ENCODE measurements at places on chromosomes 1 and 21.

GRCh38 chr1:78722947-78723346 is 73.3 kb downstream of the IFI44 start:
- peak; percentile 85 for DNase-seq

- DNase-seq: no peak
Measured at GRCh38 chr1:1928231-1929101, 9.4 kb upstream of the TMEM52 start.

DNA sequence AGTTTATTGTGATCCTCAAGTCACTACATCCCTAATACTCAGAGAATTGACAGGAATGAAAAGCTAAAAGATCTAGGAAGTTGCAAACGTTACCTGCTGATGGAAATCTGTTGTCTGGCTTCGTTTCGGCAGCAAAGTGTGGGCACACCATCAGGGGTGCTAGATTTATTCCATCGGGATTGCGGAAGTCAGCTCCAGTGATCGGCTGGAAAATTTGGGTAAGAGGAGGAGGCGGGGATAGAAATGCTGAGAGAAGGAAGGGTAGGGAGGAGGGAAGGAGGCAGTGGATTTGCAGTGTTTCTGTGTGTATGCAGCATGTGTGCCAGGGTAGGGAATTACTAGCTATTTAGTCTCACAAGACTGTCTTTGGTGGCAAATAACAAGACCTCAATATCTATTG is at the start of gene CTSK:
CTSK (minus strand) TSS at position 140 of the 400 bp plus-strand sequence. CDS start 1,455 bp downstream, outside the sequence.
- peak; percentile 64 for DNase-seq

- no peak for DNase-seq
Measured at GRCh38 chr1:109185357-109185756, 28.4 kb upstream of the SARS1 start.

DNA sequence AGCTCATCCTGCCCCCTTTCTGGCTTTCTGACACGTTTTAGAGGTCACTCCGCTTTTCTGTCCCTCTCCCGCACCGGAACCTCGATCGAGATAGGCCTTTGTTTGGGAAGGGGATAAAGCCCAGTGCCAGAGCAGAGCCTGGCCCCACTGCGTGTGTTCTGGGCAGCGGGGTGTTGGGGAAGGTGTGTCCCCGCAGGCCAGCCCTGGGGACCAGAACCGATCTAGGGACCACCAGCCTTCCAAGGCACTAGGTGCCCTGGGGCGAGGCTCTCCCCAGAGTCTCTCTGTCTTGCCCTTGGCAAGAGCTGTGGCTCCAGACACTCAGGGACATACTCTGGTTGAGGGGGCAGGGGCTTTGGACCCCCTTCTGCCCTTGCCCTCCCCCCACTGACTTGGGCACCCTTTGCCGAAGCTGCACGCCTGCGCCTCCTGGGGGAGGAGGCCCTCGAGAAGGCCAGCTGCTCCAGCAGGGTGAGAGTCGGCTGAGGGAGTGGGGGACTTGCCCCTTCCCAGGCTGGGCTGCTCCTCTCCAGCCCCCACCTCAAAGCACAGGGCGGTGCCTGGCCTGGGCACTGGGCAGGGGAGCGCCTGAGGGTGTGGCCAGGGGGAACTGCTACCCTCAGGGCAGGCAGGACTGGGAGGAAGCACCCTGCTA is 16.4 kb downstream of the PRXL2B start:
- no peak for DNase-seq

GRCh38 chr1:66916320-66916719 is 8.3 kb downstream of the DNAI4 start:
- peak; percentile 56 for DNase-seq

DNA sequence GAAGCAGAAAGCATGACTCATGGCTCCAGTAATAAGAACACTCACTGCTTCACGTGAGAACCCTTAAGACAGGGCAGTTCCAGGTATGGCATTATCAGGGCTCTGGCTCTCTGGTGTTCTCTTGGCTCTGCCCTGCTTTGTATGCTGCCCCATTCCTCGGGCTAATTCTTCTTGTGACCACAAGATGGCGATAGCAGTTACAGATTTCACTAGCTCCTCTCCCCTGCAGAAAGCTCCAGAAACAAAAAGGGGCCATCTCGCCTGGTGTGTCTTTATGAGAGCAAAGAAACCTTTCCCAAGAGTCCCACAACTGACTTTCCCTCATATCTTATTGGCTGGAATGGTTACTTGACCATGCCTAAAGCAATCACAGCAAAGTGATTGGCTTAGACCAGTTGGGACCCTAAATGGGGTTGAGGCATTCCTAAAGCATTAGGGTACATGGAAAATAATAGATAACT is 60.1 kb downstream of the F3 start:
- peak; percentile 53 for DNase-seq

DNA sequence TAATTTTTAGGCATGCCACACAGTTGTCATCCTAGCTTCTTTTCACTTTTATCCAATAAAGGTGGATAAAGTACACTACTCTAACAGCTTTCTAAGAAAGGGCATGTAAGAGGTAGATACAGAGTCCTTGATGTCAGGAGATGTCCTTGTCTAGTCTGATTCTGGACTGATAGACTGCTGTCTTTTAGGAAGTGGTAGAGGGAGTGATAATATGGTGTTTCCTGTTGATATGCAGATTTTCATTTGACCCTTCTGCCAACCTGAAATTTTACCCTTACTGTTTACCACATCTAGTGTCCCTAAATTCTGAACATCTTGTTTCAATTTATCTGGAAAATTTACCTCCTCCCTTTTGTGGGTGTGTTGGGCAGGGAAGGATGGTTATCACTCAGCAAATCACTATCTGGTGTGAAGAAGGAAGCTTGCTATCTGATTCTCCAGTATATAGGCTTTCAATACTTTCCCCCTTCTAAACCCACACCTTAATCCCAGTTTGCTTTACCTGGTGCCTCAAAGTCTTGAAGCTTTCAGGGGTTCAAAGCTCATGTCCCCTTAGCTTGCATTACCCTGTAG is 354.9 kb upstream of the SNX7 start:
- no peak for DNase-seq

GRCh38 chr1:48007047-48007446 is 9.9 kb upstream of the TRABD2B start:
- DNase-seq: no peak

GRCh38 chr1:155086856-155087535 is 8.4 kb downstream of the EFNA3 start:
- DNase-seq: no peak

DNA sequence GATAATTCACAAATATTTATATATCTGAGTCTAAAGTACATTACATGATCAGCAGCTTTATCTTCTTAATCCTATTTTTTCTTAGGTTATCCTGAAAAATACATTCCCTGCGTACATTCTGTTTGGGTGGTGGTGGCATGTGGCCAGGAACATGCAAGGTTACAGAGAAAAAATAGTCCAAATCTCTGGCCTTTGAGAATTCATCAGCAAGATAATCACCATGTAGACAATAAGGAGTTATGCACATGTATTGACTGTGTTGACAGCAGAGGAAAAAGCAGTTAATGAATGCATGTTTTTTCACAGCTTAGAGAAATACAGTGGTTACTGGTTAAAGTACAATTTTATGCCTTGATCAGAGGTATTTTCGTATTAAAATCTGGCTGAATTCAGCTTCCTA is 49.0 kb downstream of the ABCA4 start:
- DNase-seq: no peak

- DNase-seq: no peak
Measured at GRCh38 chr1:6244401-6245049, 546 bp downstream of the HES3 start.

DNA sequence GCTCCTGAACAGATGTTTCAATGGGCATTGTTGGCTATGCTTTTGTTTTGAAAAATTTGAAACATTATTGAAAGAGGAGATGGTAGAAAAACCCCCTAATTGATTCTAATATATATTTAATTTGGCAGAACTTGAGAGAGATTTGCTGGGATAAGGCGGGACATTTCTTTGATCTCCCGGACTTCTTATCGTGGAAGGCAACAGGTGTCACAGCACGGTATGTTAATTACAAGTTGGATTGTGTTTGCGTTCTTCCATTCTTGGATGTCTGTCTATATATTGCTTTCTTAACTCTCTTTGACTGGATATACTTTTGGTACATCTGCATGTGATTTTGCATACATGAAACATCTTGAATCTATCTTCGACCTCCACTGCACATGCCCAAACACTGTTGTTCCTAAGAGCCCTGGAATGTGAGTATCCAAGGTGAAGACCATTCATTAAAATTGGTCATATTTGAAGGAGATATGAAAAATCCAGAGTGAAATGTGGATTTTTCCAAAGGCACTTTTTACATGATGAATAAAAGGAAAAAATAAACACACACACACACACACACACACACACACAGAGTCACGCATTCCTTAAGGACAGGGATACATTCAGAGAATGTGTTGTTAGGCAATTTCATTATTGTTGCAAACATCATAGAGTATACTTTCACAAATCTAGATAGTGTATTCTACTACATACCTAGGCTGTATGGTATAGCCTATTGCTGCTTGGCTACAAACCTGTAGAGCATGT is 81.9 kb downstream of the FGGY start:
- peak; percentile 59 for DNase-seq

- no peak for DNase-seq
Measured at GRCh38 chr1:223264983-223265908, 98.7 kb downstream of the SUSD4 start.
